ENCODE measurements at places on chromosomes 7 and 10. TPM values are rescaled to one million over a fixed set of nuclear protein-coding genes. Genes with fewer than 3 reads are reported as not detected.

The HHEX gene
- 0.23 TPM for total RNA-seq

GRCh38 chr10:97687785-97688781, 1.0 kb upstream of the AVPI1 start:
- H3K27me3 ChIP-seq, result peaks cover 5% of the 10 kb centered on the region
- no peaks in the 10 kb centered on the region for H3K36me3 ChIP-seq
- peak overlapping the region; percentile 75 for H3K4me3 ChIP-seq
- no peak for DNase-seq
- no peak overlapping the region for H3K27ac ChIP-seq

- H3K36me3 ChIP-seq, result no peaks in the 10 kb centered on the region
- no peaks in the 10 kb centered on the region for H3K4me1 ChIP-seq
- H3K4me3 ChIP-seq, result no peak overlapping the region
- DNase-seq, result no peak
- H3K27me3 ChIP-seq, result no peaks in the 10 kb centered on the region
These were observed 39.5 kb downstream of the LRMDA start for GRCh38 chr10:75470901-75471300.

GRCh38 chr7:139680676-139681462, 96.9 kb downstream of the HIPK2 start:
- H3K27ac ChIP-seq, result peak overlapping the region; percentile 88
- DNase-seq, result peak; percentile 87

The AGFG2 gene
- total RNA-seq, result 53.9 TPM

DNA sequence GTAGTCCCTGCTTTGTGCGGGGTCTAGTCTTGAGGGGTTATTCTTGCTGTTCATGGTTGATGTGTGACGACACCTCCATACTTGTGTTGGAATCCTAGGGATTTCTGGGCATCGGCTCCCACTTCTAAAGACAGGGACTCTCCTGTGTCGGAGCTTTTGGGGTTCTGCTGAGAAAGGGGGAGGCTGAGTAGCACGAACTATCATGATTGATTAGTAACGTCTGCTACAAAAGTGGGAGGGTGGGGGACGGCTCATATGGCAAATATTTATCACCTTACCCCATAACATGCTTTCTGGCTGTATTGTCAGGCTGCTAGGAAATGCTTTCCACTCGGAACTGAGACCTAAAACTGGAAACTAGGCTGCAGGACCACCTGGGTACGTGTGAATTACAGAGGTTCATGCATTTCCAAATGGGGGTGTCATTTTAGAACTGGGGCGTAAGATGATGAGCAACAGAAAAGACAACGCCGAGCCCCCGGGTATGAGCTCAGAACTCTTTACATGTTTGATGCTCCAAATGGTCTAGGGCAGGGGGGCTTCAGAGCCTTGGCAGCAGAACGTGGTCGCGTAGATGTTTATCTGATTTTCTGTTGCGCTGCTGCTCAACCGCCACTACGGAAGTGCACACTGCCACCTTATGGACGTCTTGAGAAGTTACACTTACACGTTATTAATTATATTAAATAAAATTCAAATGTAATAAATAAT, 15.1 kb upstream of the NME8 start:
- H3K27ac ChIP-seq, result no peak overlapping the region
- peaks cover 17% of the 10 kb centered on the region for H3K27me3 ChIP-seq
- peak overlapping the region; percentile 39 for H3K4me3 ChIP-seq
- no peaks in the 10 kb centered on the region for H3K36me3 ChIP-seq
- H3K4me1 ChIP-seq, result peaks cover 3% of the 10 kb centered on the region

- H3K27me3 ChIP-seq, result no peaks in the 10 kb centered on the region
- no peaks in the 10 kb centered on the region for H3K36me3 ChIP-seq
- H3K27ac ChIP-seq, result no peak overlapping the region
- no peak overlapping the region for H3K4me3 ChIP-seq
These were observed 137.3 kb downstream of the CELF2 start for GRCh38 chr10:11154849-11155498.

DNA sequence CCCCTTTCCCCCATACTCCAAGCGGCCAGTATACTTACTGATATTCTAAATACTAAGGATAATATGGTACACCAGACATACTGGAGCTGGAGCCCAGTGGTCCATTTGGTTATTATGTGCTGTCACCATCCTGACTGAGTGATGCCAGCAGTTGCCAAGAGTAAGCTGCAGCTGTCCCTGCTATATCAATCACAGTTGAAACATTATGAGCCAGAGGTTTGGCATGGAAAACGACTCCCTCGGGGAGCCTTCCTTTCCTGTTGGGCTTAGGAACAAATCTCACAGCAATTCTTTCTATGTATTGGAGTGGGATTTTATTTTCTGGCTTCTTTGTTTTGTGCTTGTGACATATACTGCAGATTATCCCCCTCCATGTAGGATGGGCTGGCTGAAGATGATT, 32.6 kb downstream of the STRIP2 start:
- peaks cover 31% of the 10 kb centered on the region for H3K36me3 ChIP-seq
- H3K4me1 ChIP-seq, result peaks cover 12% of the 10 kb centered on the region
- no peaks in the 10 kb centered on the region for H3K27me3 ChIP-seq
- no peak overlapping the region for H3K27ac ChIP-seq

GRCh38 chr10:15461353-15462108, 90.4 kb upstream of the FAM171A1 start:
- H3K4me3 ChIP-seq, result no peak overlapping the region
- DNase-seq, result no peak
- H3K36me3 ChIP-seq, result no peaks in the 10 kb centered on the region
- H3K27ac ChIP-seq, result no peak overlapping the region
- peaks cover 15% of the 10 kb centered on the region for H3K27me3 ChIP-seq

The BPGM gene
- 27.3 TPM for total RNA-seq

- H3K4me3 ChIP-seq, result no peak overlapping the region
- H3K4me1 ChIP-seq, result peaks cover 3% of the 10 kb centered on the region
- H3K36me3 ChIP-seq, result no peaks in the 10 kb centered on the region
- DNase-seq, result no peak
These were observed 219.7 kb upstream of the PRSS1 start for GRCh38 chr7:142529591-142529990.

GRCh38 chr7:36851382-36851781, 127.1 kb upstream of the AOAH start:
- H3K4me1 ChIP-seq, result peaks cover 12% of the 10 kb centered on the region
- no peak for DNase-seq
- H3K27me3 ChIP-seq, result no peaks in the 10 kb centered on the region
- H3K36me3 ChIP-seq, result peaks cover 66% of the 10 kb centered on the region

The ADAM22 gene
- 1.5 TPM for total RNA-seq

DNA sequence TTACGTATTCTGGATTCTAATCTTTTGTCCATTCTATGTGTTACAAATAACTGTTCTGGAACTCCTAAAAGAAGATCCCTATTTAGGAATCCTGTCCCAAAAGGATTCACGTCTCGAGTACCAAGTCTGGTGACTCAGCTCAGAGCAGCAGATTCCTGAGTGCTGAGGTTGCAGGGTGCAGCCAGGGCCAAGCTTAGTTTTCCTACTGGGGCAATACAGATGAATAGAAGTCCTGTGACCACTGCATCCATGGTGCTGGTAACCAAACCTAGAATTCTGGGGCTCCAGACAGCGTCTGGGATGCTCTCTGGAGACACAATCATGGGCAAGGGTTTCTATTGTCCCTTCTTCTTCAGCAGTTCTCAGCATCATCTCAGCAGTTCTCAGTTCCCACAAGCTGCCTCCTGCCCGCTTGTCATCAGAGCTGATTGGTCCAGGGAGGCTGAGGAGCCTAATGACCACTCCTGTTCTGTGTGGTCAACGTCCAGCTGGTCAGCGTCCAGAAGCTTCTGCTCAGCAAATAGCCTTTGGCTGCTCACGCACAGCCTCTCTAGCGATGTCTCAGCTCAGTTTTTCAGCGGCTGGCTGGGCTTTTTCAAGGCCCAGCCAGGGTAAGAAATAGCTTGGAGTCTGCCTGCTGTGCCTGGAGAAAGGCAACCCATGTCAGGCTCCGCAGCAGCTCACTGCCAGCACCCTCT, 50.4 kb upstream of the C7orf33 start:
- H3K27me3 ChIP-seq, result peaks cover 3% of the 10 kb centered on the region
- peaks cover 3% of the 10 kb centered on the region for H3K4me1 ChIP-seq
- no peak overlapping the region for H3K4me3 ChIP-seq
- H3K27ac ChIP-seq, result no peak overlapping the region
